Glomerular endothelial cell (primary cell): ENCODE measurements at places on chromosomes 16 and 17.

- no peak for DNase-seq
Observed at GRCh38 chr16:14672403-14672971, 21.6 kb downstream of the PLA2G10 start.

DNA sequence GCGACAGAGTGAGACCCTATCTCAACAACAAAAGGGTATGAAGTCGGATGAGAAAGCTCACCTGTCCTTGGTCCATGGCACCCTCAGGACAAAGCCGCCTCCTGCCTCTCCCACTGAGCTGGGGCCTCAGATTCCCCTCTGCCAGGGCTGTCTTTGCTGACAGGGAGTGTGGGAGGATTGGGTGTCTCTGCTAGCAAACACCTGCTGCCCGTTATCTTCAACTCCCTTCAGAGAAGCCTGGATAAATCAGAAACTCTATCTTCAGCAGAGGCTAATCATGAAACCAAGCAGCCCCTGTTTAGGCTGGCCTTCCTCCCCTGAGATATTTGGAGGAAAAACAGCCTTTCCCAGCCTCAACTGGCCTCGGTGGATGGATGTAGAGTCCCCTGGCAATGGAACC is 36.3 kb upstream of the CDH1 start:
- DNase-seq: no peak

GRCh38 chr16:10984509-10984908 is 40.1 kb downstream of the CLEC16A start:
- DNase-seq: no peak

DNA sequence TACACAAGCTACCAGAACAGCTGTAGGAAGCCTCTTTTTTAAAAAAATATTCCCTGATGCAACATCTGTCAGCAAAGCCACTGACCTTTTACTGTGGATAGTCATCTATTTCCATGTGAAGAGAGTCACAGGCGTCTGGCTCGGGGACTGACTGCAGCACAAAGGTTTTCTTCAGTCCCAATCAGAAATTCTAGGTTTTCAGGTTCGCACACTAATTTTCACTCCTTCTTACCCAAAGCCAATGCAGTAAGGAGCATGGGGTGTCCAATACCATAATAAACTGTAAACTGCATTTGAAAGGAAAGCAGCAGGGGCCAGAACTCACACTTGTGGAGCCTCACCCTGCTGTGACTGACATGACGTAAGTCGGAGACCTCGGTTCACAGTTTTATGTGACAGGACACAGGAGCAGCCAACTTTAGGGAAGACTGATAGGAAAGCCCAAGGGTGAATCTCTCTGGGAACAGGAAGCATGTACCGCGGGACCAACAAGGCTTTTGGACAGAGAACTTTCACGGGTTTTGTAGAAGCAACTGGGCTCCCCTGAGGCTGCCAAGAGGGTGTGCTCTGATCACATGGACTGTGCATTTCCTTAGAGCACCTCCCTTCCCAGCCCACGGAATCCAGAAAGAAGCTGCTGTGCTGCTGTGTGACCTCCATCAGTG is 9.1 kb upstream of the TMEM100 start:
- DNase-seq: no peak

GRCh38 chr17:69012895-69013805 is 47.6 kb downstream of the ABCA9 start:
- peak; percentile 67 for DNase-seq

DNA sequence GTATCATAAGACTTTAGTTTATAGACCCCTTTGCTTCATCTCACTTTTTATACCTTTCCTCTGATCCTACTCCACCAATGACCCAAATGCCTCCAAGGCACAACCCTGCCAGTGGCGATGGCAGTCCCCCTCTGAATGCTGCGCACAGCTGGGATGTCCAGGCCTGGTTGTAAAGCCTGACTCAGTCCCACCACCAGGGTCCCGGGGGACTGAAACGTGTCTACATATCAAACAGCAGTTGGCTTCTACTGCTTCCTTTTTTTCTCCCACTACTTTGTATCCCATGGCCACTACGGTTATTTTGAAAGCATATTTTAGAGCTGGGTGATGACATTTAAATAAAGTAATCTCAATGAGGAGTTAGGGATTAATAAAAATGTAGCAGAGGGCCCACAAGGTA is 329.8 kb upstream of the PSMD7 start:
- no peak for DNase-seq

GRCh38 chr17:40611840-40612474 is 35.7 kb downstream of the SMARCE1 start:
- no peak for DNase-seq

DNA sequence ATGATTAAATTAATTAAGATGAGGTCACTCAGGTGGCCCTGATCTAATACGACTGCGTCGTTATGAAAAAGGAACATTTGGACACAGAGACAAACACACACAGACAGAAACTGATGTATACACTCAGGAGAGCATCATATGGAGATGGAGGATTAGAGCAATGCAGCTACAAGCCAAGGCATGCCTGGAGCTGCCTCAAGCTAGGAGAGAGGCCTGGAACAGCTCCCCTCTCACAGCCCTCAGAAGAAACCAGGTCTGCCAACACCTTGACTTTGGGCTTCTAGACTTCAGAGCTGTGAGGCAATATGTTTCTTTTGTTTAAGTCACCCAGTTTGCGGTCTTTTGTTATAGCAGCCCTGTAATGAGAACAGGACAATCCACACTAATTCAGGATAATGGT is 318.9 kb downstream of the HS3ST3B1 start:
- no peak for DNase-seq

DNA sequence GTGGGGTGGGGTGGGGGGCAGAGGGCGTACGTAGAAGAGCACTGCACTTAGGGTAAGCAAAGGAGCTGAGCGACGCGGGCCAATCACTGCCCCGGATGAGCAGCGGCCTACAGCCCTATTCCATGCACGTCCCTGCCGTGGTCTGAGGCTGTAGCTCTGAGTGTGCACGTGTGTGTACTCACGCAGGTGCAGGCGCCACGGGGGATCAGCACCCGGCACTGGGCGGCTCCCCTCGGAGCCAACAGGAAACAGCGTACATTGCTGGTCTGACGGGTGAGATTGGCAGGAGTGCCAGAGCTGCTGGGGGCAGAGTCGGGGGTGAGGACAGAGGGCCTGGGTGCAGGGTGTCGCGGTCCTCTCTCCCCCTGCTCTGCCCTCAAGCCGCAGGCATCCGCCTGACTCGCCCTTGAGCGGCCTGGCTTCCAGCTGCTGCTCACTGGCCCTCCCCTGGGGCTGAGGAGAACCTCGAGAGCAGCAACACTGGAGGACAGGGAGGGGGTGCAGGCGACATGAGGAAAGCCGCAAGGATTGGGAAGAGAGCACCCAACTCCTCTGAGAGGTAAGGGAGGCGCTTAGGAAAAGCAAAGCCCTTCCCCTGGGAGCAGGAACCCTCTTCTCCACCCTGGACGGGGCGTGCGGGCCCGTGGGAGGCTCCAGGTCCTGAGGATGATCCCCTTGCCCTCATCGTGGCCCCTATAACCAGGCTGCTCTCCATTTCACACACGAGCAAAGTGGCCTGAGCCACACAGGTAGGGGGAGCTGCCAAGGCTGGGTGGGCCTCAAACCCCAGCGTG is 57.8 kb downstream of the ENGASE start:
- DNase-seq: no peak

DNA sequence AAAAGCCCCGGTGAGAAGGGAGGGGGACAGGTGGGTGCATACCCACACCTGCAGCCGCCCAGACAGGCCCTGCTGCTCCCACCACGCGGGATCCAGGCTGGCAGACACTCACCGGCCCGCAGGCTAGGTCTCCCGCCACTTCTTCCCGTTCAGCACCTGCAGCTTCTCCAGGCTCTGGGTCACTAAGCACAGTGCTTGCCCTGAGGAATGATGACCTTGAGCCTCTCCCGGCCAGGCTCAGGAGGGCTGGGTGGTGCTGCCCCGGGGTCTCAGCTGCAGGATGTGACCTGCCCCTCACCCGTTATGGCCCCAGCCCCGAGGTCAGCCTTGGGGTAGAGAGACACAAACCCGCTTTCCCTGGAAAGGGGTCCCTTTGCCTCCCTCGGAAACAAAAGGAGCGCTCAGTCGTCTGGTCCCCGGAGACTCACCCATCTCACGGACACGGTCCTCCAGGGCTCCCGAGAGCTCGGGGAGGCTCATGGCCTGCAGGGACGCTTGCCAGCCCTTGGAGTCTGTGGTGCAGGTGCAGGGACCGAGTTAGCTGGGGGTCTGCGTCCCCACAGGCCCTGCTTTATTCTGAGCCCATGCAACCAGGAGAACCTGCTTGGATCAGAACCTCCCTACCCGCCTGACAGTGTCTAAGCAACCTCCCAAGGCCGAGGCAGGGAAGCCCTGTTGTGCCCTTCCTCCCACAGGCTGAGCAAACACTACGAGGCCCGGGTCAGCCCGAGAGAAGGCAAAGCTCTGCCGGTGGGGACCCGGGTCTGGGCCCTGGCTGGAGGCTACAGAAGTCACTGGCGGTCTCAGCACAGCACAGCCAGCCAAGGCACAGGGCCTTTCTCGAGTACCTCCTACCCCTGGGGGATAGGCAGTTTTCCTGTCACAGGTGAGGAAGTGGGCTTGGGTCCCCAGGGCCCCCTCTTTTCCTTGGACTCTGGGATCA is 3.8 kb downstream of the NUDT16L1 start:
- DNase-seq: no peak

- no peak for DNase-seq
Observed at GRCh38 chr16:26645614-26646013, 421.1 kb upstream of the C16orf82 start.
